Suppressor macrophage (primary cell): ENCODE measurements at places on chromosomes 4 and X.
A peak's percentile ranks its signal among the peaks of the same experiment; 100 is the strongest.

GRCh38 chr4:139764182-139764581 is 98.6 kb downstream of the MGST2 start:
- no peak for DNase-seq

- no peak for DNase-seq
Observed at GRCh38 chrX:120653000-120653399, 23.1 kb upstream of the C1GALT1C1 start.

DNA sequence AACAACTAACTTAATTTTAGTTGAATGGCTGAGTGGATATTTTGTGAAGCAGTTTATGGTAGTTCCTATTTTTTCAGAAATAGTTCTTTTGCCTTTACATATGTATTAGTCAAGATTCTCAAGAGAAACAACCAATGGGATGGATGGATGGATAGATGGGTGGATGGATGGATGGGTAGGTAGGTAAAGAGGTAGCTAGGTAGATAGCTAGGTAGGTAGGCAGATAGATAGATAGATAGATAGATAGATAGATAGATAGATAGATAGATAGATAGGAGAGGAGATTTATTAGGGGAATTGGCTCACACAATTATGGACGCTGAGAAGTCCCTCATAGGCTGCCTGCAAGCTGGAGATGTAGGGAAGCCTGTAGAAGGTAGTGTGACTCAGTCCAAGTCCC is 74.0 kb upstream of the NUDT6 start:
- no peak for DNase-seq

GRCh38 chr4:4667622-4668081 is 125.8 kb upstream of the STX18 start:
- no peak for DNase-seq

GRCh38 chr4:165294907-165295306 is 32.6 kb upstream of the MSMO1 start:
- DNase-seq = no peak

DNA sequence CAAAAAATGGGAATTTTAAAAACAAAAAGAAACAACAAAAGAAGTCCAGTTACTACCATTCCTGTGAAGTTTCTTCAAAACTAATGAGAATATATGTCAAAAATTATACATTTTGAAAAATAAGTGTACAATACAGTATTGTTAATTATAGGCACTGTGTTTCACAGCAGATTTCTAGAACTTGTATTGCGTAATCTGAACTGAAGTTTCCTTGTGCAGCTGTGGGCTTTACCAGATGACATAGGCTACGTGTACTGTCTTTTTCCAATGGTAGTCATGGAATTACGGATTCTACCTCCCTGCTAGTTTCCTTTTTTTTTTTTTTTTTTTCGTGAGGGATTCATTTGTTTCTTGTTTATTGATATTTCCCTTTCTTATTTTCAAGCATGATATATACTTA is 113.8 kb upstream of the GABRA2 start:
- DNase-seq = no peak

GRCh38 chr4:1570291-1571164 is 113.6 kb downstream of the FAM53A start:
- no peak for DNase-seq

GRCh38 chr4:184548316-184548647 is 73.9 kb upstream of the IRF2 start:
- DNase-seq = peak; percentile 74

- DNase-seq = no peak
Observed at GRCh38 chr4:122861172-122861943, 34.7 kb downstream of the FGF2 start.

DNA sequence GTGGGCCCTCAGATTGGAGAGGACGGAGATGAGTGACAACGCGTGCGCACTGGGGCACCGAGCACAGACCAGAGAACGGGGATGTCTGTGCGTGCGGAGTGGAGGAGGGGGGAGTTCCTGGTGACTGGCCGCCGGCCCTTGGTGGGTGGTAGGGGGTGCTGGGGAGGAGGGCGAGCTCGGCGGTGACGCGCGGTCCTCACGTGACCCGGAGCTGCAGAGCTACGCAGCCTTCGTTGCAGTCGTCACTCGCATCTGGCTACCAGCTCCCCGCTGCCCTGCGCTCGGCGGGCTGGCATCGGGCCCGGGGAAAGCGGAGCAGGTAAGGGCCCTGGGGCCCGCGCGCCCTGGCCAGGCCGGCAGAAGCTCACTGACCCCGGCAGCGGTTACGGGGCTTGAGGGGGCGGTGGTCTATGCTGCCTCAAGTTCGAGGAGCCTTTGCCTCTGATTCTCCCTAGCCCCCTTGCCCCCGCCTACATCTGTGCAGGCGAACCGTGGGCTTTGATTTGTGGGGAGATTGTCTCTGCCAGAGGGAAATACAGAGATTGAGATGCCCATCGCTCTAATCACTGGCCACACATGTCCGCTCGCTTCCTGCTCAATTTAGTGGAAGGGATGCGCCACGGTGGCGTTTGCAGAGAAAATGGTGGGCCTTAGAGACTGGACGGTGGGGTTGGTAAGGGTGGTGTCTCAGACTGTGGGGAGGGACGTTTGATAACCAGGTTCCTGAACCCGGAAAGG is at the start of gene ARMCX4:
Gene ARMCX4, plus strand, starts transcription at position 245 of the 738 bp plus-strand sequence. CDS start 3,134 bp downstream, outside the sequence.
- peak; percentile 34 for DNase-seq

DNA sequence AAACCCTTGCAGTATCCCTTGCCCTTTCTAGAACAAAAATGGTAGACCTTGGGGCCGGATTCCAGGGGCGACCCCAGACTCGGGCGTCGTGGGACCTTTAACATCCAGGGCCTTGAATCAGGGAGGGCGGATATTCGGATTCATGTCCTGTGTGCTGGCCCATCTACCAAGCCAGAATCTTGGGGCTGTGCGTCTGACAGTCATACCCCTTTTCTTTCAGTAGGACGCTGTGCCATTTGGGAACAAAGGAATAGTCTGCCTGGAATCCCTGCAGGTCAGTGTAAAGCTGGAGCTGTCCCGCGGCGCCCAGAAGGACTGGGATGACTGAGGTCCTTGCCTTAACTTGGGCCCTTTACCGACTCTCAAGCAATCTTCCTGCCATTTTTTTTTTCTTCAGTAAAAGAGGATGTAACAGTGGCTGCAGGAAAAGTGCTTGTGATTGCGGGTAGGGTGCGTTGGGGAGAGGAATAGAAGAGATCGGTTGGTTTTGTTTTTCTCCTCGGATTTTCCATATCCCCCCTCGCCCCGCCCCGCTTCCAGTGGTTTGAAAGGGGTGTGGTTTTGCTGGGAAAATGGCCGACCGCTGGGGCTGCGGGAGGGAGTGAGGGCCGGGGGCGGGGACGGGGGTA is 518 bp downstream of the ARMCX1 start:
- peak; percentile 58 for DNase-seq

- no peak for DNase-seq
Observed at GRCh38 chrX:63761639-63762038, 23.4 kb downstream of the ARHGEF9 start.

- DNase-seq = no peak
Observed at GRCh38 chrX:80293354-80293753, 126.9 kb upstream of the TENT5D start.

GRCh38 chr4:146485968-146486367 is 35.8 kb downstream of the SLC10A7 start:
- no peak for DNase-seq

DNA sequence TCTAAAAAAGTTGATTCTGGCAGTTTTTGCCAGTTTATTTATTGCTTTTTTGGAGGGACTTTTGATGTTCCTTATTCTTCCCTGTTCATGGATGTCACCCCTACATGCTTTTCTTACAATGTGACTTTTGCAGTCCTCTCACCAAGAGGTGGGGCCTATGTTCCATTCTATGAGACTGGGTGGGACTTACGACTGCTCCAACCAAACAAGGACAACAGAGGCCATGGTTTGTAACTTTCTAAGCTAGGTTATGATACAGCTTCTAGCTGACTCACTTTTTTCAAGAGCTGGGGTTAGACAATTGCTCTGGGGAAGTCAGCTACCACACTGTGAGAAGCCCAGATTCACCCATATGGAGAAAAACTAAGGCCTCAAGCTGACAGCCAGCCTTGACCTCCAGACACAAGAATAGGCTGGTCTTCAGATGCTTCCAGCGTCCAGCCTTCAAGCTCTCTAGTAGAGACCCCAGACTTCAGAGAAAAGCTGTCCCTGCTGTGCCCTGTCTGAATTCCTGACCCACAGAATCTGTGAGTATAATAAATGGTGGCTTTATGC is 39.5 kb downstream of the ENOPH1 start:
- DNase-seq = peak; percentile 6

GRCh38 chr4:181046809-181047208 is 1196.4 kb upstream of the TENM3 start:
- DNase-seq = no peak

DNA sequence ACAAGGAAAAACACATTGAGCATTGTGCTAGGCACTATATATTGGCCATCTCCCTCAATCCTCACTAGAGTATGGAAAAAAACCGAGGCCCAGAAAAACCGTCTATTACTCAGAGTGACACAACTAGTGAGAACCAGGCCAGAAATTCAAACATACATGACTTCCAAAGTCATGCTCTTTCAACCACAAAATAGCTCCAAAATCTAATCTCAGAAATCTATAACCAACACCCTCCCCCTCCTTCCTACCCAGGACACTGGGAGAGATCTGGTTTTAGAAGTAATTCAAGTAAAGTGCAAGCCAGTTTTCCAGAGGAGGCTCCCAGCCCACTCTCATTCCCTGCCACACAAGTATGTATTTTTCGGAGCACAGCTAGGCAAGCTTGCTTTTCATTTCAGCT is 7.6 kb downstream of the HS3ST1 start:
- no peak for DNase-seq

GRCh38 chr4:85127653-85128052 is 161.2 kb upstream of the WDFY3 start:
- no peak for DNase-seq

GRCh38 chrX:19670321-19670750 is 155.0 kb upstream of the MAP3K15 start:
- DNase-seq = no peak

- peak; percentile 19 for DNase-seq
Observed at GRCh38 chrX:13180807-13181206, 136.4 kb upstream of the FAM9C start.

DNA sequence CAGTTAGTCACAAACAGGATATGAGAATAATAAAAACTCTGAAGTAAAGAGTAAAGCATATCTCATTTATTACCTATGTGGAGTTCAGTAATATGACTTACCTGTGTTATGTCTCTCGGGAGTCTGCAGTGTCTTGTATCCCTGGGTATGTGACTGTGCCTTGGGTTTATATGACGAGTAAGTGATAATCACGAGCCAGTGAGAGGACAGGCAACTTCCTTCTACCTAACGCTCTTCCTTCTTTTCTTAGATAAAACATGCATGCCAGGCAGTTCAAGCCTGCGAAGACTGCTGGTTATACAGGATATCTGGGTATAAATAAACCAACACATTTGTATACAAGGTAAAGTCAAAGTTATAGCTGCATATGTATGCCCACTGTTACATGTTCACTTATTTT is at the start of gene HPGDS:
Gene HPGDS, minus strand, starts transcription at position 143 of the 400 bp plus-strand sequence. CDS start 8,207 bp downstream, outside the sequence.
- DNase-seq = peak; percentile 72

DNA sequence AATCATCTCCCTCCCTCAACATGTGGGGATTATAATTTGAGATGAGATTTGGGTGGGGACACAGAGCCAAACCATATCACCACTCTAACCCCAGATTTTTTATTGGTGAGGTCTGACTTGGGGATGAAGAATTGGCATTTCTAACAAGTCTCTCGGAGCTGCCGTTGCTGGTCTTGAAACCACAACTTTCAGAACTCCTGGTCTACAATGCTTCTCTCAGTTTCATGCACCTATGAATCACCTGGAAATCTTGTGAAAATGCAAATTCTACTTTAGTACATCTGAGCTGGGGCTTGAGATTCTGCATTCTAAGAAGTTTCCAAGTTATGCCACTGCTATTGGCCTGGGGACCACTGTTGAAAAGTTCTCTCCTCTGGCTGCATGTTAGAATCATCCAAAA is 78.6 kb downstream of the PALLD start:
- DNase-seq = no peak

DNA sequence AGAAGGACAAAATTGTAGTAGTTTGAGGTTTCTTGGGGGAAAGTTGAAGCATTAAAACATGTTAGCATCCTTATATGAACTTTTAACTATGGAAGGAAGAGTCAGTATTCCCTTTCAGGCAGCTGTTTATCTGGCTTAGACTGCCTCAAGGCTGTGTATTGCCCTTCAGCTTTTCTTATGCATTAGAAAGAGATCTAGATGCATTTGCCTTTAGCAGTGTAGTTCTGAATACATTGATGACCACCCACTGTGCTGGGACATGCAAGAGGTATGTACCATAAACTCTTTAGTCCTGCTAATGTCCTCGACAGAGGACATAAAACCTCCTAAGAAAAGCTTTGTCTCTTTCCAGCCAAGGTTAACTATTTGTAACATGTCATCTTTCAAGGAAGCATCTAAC is 2.9 kb downstream of the FAM200B start:
- no peak for DNase-seq

DNA sequence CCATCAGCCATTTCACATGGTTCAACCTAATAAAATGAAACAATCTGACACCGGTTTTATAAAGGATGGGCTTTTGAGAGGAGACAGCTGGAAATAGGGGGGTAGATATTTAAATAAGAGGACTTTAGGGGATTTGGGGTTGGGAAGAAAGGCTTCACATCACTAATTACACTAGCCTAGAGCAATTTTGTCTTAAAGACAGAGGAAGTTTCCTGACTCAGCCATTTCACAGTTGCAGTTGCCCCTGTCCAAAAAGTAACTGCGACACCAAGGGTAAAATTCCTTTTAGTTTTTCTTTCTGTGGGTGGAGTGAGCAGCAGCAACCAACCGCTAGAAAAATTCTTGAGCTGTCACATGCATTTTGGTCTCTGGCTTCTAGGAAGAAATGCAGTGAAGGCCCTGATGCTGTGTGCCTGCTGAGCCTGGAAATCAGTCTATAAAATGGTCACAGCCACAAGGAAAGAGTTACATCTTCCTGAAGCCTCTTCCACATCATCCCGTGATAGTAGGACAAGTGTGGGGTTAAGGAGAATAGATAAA is 233.6 kb downstream of the ZNF674 start:
- DNase-seq = no peak

DNA sequence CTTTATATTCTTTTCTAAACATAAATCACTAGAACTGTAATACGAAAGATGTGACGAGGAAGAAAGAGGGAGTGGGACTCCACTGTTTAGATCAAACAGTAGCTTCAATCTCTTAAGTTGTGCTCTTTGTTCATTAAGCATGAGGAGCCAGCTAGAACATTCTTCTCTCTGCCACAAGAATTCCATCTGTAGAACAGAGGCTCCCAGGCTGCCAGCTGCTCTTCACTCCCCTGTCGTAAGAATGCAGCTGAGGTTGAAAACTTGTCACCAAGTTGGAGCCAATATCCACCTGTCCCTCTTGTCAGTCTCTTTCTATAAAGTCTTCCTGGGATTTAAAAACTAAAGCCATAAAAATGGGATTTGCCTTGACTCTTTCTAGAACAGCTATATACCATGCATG is 65.0 kb upstream of the SEC24B start:
- DNase-seq = no peak

GRCh38 chr4:184529283-184529682 is 54.9 kb upstream of the IRF2 start:
- DNase-seq = peak; percentile 67

DNA sequence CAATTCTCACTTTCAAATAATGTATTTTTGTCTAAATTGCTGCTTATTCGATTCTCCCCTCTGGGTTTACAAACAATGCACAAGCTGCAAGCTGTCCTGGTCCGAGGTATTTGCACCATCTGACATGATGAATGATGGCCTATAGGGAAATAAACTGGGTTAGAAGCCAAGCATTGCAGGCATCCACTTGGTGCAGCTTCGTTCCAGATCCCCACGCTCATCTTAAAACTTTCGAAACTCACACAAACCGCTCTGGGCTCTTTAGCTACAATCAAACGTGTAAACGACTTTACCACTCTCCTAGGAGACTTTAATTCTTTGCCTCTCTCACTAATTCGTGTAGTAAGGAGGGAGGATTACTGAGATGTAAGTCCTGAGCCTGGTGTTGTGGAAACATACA is 19.0 kb downstream of the PHKA2 start:
- DNase-seq = no peak

- DNase-seq = no peak
Observed at GRCh38 chr4:97582890-97583289, 560.4 kb downstream of the STPG2 start.
